Pons (tissue), 1 donor: ENCODE measurements at places on chromosomes 7 and 10.

GRCh38 chr7:48298779-48299178 is 127.5 kb downstream of the ABCA13 start:
- DNase-seq: no peak

GRCh38 chr10:113643183-113643582 is 20.7 kb downstream of the NRAP start:
- DNase-seq: no peak

DNA sequence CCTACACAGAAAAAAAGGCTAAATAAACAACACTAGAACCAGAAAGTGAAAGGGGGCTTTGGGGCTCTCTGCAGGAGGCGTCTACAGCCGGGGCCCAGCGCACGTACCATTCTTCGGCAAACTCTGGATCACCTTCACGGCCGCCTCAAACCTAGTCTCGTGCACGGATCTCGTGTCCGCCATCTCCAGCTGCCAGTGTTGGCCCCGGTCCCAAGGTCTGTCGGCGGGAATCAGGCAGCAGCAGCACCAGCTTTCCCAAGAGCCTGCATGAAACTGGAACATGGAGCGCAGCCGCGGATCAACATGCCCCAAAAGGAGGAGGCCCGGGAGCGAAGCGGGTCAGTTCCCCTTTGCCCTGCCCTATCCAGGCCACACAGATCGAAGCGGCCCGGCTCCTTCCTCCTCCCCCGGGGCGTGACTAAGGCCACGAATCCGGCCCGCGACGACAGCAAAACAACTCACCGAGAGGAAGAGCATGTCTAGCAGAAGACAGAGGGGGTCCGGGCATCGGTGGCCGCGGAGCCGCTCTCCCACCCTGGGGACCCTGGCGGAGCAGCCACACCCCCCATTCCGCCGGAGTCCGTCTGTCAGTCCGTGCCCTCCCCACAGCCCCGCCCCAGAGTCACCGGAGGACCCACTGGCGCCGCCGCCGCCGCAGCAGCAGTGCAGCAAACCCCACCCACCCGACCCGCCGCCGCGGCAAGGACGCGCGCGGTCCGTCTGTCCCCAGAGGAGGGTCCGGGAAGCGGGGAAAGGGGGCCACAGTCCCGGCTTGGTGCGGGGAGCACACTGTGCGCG is at the start of gene ACBD5:
ACBD5 (minus strand) TSS at position 586 of the 798 bp plus-strand sequence; CDS start at position 477, 109 bp downstream.
- peak; percentile 72 for DNase-seq

DNA sequence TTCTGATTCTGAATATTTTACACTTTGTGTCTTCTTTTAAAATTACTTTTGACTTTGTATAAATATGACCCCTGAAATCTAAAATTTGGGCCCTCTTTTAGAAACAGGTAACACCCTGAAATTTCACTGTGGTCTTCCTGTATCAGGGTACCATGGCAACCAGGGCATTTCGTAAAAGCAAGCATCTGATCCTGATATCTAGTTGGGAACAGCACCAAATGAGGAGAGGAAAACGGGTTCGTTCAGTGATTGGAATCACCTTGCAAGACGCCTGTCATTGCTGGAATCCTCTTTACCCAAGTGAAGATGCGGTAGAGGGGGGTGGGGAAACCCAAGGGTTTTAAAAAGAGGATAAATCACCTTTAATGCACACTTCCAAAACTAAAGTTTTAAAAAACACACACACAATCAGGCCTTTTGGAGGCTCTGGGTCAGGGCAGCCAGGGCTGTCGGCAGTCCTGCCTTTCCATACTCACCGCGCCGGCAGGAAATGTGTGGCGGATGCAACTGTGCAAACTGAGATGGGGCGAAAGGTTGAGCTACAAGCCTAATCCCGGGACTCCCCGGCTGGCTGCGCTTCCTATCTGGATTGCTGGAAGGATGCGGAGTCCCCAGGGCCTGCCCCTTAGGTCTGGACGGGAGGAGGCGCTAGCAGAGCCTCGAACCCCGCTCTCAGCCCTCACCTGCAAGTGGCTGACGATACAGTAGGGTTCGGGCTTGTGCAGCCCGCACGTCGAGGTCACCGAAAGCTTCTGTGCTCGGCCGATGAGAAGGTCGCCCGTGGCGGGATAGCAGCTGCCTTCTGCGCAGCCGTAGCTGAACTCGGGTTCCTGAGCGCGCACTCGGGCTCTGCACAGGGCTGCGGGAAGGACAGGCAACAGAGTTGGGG is 1.8 kb downstream of the LAMB1 start:
- DNase-seq: no peak

DNA sequence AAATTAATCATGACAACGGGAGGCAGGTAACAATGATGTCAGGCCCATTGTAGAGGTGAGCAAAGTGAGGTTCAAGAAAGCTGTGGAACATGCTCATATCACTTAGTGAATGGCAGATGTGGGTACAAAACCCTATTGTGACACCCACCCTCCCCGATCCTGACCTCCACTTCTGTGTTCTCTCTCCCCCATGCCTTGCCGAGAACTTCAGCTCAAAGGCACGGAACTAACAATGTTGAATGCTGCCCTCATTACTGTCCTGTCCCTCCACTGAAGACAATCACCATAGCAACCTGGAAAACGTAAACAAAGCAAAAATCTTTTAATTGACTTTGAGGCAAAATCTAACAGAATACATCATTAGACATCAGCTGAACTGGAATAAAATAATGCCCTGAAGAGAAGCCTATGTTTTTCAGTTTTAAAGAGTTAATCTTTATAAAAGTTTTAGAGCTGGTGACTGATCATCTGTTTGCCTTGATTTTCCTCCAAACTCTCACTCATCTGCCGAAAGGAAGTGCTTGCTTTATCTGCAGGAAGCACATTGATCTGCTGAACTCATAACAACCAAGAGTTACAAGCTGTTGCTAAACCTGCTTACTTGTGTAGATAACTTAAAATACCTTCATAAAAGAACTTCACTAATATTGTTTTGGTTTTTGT is 133.6 kb downstream of the CUBN start:
- no peak for DNase-seq

DNA sequence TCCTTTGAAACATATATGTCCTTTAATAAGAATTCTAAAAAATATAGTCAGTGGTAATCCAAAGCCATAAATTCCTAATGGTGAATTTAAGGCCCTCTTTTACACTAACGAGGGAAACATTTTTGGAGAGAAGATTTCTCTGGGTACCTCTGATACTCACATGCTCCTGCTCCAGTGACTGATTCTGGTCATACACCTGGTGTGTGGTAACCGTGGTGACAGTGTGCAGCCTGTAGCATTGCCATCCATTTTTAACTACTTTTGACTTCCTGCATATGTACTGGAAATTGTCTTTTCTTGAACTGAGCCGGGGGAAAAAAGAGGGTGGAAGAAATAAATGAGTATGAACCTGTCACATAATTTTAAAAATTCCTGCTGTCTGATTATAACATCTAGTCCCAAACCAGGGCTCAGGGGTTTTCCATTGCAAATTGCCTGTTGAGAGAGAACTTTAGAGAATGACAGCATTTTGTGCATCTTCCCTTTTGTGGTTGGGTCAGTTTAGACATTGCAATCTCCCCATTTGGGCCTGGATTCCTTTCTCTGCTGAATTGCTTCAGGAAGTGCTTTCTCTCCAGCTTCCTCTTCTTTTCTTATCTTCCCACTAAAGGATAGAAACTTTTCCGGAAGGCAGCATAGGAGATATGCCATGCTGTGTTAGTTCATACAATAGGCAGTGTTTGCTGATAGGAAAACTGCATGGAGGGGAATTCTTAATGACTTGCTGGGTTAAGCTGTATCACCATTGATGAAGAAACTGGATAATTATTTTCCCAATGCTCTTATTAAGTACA is 125.5 kb downstream of the GRM3 start:
- DNase-seq: no peak

- no peak for DNase-seq
These were observed 86.6 kb upstream of the LEP start for GRCh38 chr7:128154504-128154903.

- no peak for DNase-seq
These were observed 9.9 kb downstream of the ANTXRL start for GRCh38 chr10:46296641-46297141.

GRCh38 chr10:79266543-79267312 is 80.5 kb upstream of the PPIF start:
- peak; percentile 81 for DNase-seq

DNA sequence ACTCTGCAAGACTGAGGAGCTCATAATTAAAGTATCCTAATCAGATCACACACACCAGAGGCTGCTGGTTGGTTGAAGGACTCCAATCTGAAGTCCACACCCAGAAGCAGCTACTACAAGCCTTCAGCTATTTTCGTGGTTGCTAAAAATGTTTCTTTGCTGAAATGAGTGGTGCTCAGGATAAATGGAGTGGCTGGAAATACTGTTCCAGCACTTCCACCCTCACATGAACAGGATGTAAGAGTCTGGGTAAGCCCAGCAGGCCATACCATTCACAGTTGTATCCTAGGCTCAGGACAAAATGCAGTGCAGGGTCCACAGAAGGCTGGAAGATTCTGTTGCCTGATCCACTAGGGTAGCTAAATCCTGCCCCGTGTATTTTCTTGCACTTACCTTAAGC is 34.1 kb downstream of the AFAP1L2 start:
- DNase-seq: no peak

GRCh38 chr7:31853380-31853779 is 166.4 kb downstream of the PPP1R17 start:
- DNase-seq: no peak

DNA sequence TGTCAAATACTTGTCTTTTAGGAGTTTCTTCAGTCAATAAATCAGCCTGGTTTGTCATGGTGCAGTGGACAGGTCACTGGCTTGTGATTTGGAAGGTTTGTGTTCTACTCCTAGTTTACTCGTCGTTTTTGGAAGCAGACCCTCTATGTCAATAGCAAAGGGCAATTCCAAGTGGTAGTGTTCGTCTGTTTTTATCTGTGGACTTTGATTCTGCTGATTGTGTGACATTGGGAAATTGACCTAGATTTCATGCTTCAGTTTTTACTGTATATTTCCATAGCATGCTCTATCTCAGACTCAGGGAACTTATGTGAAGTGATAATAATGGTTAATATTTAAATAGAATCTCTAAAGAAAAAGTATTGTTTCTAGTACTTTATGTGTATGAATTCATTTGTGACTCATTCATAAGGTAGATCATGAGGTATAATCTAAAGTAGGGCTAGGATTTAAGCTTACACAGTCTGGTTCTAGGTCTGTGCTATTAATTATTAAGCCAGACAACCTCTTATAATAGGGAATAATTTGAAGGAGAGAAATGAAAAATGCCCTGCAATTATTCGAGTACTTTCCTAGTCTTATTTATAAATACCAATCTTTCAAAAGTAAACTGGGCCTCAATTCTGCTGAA is 198.1 kb downstream of the REEP3 start:
- DNase-seq: no peak

GRCh38 chr7:149735779-149736477 is 37.5 kb downstream of the ZNF467 start:
- no peak for DNase-seq

DNA sequence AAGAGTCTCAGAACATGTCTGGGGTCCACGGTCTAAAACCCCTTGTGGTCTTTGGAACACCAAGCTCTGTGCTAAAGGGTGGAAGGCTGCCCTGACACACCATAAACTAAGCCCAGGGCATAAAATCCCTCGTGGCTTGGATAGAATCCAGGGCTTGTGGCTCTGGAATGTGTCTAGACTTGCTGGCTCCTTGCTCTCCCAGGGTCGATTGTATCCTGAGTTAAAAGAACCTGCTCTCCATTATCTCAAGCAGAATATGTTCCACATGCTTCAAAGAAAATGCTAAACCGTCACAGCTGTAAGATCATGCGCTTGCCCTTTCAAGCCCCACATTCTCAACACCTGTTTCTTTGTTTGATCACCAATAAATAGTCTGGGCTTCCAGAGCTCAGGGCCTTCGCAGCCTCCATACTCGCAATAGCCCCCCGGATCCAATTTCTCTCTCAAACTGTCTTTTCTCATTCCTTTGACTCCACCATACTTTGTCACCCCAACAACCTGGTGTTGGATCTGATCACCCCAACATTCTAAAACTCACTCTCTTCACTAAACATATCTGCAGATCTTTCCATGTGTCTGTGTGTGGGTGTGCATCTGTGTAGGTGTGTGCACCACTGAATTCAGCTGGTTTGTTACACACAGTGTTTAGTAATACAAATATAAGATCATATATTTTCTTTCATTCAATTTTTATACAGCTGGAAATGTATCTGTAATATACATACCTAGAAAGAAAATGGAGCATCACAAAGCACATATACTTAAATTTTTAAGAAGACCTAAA is 238.5 kb downstream of the ZMYND11 start:
- no peak for DNase-seq

DNA sequence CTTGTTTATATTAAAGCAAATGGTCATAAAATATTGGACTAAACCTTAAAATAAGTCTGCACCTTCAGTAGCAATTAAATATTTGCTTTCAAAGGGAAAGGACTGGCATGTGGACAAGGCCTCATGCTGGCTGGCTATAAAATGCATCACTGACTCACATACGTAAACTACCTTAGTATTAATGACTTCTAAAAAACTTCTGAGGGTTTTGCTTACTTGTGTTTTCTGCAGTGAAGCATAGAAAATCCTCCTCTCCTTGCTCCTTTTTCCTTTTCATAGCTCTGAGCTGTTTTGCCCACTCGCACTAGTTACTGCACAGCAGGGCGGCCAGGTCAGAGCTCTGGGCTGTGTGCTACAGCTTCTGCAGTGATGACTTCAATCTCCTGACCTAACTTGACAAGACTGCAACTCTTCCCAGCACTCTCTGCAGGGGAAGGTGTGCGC is 82.3 kb downstream of the CUL2 start:
- DNase-seq: no peak

DNA sequence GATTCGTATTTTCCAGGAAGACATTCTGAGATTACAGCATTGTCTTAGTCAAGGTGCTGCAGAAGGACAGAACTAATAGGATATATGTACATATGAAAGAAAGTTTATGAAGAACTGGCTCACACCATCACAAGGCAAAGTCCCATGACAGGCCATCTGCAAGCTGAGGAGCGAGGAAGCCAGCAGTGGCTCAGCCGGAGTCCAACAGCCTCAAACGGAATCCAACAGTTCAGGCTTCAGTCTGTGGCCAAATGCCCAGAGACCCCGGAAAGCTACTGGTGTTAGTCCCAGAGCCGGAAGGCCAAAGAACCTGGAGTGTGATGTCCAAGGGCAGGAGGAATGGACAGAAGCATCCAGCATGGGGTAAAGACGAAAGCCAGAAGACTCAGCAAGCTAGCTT is 4.4 kb upstream of the ZFAND2A start:
- DNase-seq: no peak

GRCh38 chr7:88121335-88121734 is 98.5 kb downstream of the SRI start:
- no peak for DNase-seq
